ENCODE measurements at places on chromosomes 7 and 10.

DNA sequence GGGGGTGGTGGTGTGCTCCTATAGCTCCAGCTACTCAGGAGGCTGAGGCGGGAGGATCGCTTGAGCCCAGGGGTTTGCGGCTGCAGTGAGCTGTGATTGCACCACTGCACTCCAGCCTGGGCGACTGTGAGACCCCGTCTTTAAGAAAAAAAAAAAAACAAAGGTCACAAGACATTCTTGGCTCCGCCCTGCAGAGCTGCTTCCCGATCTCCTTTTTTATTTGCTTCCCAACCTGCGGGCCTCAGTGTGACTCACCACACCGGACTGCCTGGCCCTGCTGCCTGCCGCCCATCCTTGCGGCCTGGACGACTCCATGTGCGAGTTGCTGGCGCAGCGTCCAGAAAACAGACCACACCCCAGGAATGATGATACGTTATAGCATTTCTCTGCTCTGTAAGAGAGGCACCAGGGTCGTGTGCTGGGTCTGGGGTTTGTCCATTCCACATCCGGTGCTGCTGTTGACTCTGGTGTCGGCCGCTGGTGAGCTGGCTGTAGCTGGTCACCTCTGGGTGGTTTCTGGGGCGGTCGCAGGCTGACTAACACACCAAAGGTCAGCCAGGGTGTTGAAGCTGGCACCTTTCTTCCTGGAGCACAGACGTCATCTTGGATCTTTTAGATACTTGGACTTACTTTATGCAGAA lies 123.6 kb downstream of the TCF7L2 start:
- no peak for DNase-seq

DNA sequence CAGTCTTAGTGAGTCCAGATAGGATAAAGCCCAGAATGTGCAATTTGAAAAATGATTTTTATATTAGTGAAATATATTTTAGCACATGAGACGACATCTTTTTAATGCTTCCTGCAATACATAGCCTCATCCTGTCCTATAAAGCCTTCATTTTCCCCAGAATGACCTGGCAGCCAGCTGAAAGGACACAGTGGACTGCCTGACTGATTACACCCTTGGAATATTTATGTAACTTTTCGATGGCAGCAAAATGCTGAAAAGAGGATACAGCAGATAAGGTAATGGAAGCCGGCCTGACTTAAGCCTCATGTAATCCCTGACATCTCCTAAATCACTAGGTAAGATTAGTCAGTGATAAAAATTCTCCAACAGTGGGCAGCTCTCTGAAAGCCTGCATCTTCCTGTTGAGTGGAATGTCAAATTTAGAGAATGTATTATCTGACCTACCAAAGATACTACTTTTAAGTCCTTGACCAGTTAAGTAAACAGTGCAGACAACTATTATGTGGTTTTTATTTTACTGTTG lies 210.7 kb upstream of the STEAP1 start:
- no peak for DNase-seq

DNA sequence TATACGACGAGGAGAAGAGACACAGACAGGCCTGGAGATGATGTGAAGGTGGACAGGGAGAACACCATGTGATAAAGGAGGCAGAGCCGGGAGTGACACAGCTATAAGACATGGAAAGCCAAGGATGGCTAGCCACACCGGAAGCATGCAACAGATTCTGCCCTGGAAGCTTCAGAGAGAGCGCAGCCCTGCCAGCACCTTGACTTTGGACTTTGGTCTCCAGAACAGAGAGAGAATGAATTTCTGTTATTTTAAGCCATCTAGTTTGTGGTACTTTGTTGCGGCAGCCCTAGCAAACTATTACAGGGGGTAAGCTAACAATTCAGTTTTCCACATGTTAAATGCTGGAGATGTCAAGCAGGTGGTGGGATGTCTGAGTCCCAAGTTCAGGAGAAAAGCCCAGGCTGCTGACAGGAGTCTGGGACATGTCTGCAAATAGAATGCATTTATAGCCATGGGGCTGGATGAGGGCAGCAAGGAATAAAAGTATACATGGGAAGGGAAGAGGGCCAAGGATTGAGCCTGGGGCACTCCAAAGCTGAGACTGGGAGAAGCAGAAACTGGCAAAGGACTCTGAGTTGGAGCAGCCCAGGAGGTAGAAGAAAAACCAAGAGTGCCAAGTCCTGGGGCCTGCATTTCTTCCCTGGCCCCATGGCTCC lies 65.1 kb downstream of the ATXN7L1 start:
- DNase-seq, result no peak

DNA sequence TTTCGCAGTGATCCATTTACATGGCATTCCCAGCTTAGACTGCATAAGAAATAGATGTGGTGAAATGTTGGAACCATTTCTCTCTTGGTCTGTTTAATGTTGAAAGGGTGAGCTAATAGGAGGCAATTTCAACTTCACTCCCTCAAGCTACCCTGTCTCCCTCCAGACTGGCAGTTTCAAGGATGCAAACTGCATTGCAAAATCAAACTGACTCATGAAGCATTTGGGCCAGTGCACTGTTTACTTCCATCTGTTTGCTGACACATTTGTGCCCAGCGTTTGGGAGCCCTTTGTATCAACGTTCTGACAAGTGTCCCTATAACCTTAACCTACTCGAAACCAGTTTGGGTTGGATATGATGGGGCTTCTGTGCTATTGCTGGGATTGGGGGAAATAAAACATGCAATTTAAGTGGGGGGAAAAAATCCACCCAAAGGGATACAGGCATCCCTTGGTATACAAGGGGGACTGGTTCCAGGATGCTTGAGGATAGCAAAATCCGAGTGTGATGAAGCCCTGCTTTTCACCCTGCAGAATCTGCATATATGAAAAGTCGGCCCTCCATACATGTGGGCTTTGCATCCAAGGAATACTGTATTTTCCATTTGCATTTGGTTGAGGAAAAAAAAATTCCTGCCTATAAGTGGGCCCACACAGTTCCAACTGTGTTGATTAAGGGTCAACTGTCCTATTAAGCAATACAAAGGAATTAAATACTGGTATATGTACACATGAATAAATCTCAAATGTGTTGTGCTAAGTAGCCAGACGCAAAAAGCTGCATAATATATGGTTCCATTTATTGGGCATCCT lies 15.6 kb downstream of the RHEB start:
- DNase-seq, result no peak

GRCh38 chr7:137850972-137851945 lies 4.5 kb upstream of the DGKI start:
- DNase-seq, result no peak

DNA sequence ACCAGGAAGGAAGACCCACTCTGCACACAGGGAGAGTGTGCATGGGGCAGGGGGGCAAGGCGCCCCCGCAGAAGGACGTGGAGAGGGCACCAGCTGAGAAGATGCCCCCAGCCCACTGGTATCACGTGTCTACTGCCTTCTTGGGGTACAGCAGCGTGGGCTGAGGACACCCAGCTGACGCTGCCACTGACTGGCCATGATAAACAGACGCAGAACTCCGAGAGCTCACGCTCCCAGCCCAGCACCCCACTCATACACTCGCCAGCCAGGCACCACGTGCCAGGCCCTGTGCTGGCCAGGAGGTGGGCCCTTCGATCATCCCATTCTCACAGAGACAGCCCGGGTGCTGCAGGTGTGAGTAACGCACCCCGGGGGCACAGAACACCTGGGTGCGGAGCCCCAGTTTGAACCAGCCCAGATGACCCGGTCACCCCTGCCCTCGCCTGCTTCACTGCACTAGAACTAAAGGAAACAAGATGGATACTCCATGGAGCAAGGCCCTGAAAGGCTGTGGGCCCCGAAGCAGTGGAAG lies 199.8 kb downstream of the MAD1L1 start:
- DNase-seq, result no peak

DNA sequence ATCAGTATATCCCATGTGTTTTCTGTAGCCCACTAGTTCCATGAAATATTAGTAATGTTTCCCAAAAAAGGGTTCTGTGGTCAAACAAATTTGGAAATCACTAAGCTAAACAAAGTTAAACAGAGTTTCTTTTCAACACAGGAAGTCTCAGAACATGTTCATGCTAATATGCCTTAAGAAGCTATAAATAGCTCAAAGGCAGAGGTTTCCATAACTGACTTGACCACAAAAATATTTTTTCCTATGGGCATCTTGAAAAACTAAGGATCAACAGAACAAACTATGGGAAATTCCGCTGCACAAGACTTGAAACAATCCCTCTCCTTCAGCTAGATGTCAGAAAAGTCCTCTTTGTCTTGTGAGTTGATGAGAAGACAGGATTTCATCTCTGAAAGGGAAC lies 59.7 kb downstream of the SEM1 start:
- no peak for DNase-seq

- no peak for DNase-seq
Observed at GRCh38 chr7:90611115-90611514, 15.0 kb downstream of the CDK14 start.
